Choroid plexus epithelial cell (primary cell): ENCODE measurements at places on chromosomes 3 and 15.

DNA sequence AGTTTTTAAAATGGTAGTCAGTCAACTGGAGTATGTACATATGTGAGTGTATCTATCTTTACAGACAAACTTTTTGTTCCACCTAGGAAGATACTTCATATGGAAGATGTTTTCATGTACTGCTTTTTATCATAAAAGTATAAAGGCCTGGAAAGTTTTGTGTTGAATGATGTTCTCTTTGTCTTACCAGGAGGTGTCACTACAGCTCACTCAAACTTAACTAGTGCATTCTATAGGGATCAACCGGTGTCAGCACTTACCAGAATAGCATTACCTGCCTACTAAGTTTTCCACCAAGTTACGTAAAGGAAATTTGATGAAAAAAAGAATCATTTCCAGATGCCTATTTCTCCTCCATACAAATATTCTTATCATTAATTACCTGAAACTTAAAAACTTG, 522.6 kb upstream of the SEMA6D start:
- DNase-seq: peak; percentile 79

DNA sequence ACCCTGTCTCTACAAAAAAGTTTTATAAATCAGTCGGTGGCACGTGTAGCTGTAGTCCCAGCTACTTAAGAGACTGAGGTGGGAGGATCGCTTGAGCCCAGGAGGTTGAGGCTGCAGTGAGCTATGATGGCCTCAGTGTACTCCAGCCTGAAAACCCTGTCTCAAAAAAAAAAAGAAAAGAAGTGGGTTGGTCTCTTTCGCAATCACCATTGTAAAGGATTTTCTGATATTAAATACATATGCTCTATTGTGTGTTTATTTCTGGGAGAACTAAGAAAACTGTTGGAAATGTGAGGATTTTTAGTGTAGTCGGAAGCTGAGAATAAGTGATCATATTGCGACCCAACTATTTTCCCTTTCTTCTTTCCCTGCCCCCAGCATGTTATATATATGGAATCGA, 7.5 kb downstream of the ZNF710 start:
- no peak for DNase-seq

DNA sequence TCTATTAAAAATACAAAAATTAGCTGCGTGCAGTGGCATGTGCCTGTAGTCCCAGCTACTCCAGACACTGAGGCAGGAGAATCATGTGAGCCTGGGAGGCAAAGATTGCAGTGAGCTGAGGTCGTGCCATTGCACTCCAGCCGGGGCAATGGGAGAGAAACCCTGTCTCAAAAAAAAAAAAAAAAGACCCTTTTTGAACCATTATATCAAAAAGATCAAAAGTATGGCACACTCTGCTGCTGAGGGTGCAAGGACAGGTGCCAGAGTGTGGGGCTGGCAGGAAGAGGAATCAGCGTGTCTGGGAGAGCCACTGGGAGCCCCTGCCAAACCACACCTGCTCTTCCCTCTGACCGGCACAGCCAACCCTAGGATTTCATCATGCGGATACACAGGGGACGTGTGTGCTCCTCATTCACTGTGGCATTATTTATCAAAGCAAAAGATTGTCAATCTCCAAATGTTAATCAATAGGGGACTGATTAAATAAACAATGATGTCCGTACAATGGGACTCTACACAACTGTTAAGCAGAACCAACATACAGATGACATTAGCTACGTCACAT, 147.3 kb upstream of the TLE3 start:
- DNase-seq: no peak

DNA sequence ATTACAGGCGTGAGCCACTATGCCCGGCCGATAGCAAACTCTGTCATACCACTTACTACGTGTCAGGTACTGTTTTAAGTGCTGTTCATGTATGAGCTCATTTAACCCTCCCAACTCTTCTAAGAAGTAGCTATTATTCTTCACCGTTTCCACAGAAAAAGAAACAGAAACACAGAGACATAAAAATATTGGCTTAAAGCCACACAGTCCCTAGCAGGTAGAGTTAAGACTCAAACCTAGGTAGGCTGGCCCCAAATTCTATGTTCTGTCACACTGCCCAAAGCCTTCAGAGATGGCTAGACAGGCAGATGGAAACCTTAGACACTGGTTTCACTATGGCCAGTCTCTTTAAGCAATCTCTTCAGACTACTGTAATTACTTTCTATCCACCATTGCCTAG, 149.8 kb upstream of the KCNMB2 start:
- no peak for DNase-seq

- DNase-seq: peak; percentile 17
Measured at GRCh38 chr3:15476378-15476777, 45.1 kb downstream of the COLQ start.

DNA sequence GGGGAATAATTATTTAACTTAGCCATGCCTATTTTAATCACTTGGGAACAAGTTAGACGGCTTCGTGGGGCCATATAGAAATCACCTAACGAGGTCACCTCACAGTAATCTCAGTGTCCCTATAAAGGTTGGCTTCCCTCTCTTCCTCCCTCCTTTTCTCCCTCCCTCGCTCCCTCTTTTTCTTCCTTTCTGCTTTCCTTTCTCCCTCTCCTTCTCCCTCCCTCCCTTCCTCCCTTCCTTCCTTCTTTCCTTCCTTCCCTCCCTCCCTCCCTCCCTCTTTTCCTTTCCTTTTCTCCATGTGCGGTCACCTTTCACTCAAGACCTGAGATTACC, 206.1 kb upstream of the DPH6 start:
- DNase-seq: no peak

DNA sequence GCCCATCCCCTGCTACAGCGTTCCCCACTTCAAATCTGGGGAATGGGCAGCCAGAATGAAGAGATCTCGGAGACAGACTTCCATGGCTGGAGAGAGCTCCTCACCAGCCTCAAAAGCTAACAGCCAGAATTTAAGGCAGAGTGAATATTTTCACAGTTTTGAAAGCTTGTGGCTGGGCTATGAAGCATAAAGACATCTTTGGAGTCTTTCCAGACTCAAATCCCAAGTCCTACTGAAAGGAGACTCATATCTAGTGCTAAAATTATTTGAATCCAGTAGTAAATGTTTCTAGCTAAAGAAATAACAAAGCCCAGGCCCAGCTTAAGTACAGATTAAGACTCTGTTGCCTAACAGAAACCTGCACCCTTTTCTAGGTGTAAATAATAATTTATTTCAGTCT, 628.4 kb upstream of the ALCAM start:
- DNase-seq: peak; percentile 19

GRCh38 chr3:86801921-86802320, 189.0 kb downstream of the VGLL3 start:
- DNase-seq: peak; percentile 63

GRCh38 chr3:154779571-154779970, 300.5 kb upstream of the MME start:
- DNase-seq: peak; percentile 52

- peak; percentile 12 for DNase-seq
Measured at GRCh38 chr15:94029495-94029894, 201.9 kb upstream of the MCTP2 start.

GRCh38 chr15:58392611-58393161, 39.1 kb upstream of the LIPC start:
- DNase-seq: no peak

DNA sequence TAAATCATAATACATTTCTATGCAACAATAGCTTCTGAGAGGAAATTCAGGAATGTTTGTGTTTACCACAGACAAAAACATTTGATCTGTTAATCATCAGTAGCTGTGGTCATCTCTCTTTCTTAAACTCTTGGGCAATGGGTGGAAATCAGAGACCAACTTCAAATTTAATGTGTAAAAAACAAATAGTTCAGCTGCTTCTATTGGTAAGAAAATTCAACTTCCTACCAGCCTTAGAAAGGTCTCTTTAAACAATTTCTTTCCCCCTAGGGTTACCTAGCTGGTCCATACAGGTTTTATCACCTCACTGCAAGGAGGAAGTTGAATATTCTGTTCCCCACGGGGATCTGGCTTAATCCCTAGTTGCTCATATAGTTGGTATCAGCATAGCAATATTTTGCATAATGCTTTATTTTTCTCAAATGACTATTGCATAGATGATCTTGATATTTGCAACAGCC, 20.3 kb upstream of the PPP4R2 start:
- DNase-seq: peak; percentile 76

DNA sequence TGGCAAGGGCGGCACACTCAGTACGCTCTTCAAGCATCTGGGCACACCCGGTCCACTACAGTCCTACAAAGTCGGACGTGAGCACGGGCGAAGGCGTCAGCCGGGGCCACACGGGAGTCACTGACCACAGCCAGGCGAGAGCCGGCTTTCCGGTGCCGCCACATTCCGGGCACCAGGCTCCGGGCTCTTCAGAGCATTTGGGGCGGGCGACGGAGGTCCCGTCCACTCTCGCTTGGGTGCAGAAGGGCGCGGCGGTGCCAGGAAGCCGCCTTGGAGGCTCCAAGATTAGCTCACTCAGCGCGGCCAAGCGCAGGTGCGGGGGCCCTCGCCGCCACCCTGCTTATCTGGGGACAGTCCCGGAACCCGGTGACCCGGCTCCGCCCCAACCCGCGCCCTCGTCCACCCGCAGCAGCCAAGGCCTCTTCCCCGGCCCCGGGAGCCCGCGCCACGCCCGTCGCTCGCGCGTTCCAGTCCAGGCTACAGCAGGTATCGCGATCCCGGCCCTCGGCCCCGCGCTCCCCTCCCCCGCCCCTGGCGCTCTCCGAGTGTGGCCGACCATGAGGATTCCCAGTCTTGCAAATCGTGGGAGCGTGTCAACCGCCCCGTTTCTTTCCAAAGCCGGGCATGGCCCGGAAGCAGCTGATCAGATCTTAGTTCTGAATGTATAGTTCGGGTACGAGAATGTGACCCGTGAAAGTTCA, at the start of gene ADPRH:
Gene ADPRH (plus strand): TSS at position 127 of the 701 bp plus-strand sequence. CDS start 2,678 bp downstream, outside the sequence.
- DNase-seq: peak; percentile 72

DNA sequence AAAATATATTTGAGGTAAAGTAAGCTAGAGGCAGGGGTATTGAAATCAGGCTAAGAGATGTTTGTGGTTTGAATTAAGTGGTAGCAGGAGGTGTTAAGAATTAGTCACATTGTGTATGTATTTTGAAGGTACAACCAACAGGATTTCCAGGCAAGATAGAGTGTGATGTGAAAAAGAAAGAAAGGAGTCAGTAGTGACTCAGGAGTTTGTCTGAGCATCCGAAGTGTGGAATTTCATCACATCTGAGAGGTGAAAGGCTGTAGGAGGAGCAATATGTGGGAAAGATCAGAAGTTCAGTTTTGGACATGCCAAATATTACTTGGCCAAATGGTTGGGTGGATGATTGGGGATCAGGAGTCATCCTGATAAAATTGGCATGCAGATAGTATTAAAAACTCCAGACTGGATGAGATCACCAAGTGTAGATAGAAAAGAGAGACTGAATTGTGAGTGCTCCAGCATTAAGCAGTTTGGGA, 32.1 kb upstream of the EBLN2 start:
- peak; percentile 90 for DNase-seq

DNA sequence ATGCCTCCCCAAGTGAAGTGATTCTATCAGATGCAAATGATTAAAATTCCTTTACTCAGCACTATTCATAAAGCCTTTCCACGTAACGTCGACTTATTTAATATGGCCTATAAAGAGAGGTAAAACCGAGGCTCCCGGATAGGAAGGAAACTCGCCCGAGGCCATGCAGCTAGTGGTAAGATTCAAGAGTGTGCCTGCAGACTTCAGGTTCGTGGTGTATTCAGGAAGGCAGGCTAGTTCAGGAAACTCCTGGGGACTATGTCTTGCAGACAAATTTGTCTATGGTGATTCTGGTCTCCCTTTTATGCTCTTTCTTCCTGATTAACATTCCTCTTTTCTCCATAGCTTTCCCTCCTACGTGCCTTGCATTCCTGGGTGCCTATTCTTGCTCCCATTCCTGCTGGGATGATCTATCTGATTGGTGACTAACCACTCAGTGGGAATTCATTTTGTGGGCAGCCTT, 150.7 kb downstream of the SST start:
- no peak for DNase-seq

DNA sequence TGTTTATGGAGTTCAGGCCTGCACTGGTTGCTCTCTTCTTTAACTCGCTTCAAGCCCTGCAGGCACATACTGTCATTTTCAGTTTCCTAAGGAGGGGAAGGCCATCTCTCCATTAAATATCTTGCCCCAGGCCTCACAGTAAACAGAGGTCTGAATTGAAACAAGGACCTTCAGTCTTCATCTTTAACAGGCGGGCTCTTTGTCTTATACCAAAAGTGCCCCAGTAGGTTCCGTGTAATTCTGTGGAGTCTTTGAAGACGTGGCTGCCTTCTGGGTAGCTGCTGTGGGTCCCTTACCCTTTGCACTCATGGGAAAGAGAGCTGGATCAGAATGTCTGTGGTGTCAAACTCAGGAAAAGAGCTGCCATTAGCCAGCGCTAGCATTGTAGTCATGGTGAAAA, 161.2 kb downstream of the APBA2 start:
- DNase-seq: no peak
